ENCODE measurements at places on chromosomes 3 and 15.
A peak's percentile ranks its signal among the peaks of the same experiment; 100 is the strongest.

- DNase-seq, result no peak
These were observed 96.5 kb downstream of the SMAD6 start for GRCh38 chr15:66798426-66799061.

DNA sequence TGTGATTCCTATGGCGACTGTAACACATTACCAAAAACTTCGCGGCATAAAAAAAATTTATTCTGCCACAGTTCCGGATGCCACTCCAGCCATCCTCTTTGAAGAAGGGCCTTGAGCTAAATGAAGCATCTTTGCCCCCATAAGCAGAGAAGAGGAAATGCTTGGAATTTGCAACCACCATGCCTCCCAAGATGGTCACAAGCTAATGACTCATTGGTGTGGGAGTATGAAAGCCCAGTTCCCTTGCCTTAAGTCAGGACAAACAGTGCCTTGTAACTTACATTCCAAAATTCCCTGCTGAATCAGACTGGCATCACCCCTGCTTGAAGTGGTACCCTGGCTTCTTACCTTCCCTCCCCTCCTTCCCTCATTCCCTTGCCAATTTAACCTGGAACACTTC, 1077.4 kb downstream of the EPHA3 start:
- DNase-seq, result no peak

- peak; percentile 37 for DNase-seq
These were observed 11.2 kb upstream of the ATP13A3 start for GRCh38 chr3:194497799-194498575.

GRCh38 chr3:100438623-100438974, 37.3 kb downstream of the LNP1 start:
- no peak for DNase-seq

DNA sequence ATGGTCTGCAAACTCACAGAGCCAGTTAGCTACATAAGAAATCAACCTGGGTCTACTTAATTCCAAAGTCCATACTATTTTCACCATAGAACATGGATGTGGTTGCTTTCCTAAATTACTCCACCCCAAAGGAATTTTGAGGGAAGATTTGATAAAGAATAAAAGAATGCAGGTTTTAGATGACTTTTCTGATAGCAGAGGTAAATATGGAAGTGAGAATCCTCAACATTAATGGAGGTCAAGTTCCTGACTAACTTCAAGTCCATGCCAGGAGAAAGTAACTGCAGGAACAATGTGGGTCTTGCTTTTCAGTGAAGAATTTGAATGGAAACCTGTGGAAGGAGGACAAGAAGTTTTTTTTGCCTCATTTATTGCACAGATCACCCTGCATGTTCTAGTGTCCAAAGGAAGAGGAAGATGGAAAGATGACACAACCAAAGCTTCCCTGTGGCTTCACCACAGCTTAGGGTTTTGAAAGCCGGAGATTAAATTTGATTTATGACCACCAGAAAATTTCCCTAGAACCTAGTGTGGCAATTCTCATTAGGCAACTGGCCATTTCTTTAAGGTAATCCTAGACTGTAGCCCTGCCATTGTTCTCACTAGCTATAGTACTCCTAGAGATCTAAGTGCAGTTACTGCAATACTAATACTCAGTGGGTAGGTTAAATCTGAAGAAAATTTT, 429.7 kb downstream of the RAP2B start:
- no peak for DNase-seq

- DNase-seq, result no peak
These were observed 228.0 kb upstream of the CGNL1 start for GRCh38 chr15:57148262-57148661.

DNA sequence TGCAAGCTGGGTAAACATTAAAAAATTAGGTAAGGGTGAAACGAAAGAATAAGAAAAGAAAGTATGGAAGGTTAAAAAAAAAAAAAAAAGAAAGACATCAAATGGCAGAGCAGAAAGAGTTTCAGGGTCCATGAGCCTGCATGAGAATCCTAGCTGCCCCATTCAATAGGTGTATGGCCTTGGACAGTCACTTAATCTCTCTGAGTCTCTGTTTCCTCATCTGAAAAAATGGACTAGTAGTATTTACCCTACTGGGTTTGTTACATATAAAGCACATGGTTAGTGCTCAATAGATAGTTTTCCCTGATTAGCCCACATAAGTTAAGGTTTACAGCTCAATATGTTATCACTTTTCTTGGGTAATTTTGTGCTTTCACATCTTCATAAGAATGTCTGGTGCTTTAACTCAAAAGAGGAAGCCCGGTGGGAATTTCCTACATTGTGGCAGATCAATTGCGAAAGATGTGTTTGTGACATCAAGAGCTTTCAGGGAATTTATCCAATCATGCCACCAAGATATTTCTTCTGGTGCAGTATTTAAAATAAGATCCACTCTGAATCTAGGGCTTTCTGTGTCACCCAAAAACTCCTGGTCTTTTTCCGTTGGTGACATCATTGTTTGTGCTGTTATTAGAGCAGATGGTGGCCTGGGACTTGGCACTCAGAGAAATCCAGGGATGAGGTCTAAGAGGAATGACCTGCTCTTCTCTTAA, 57.2 kb upstream of the UBE2E1 start:
- no peak for DNase-seq

DNA sequence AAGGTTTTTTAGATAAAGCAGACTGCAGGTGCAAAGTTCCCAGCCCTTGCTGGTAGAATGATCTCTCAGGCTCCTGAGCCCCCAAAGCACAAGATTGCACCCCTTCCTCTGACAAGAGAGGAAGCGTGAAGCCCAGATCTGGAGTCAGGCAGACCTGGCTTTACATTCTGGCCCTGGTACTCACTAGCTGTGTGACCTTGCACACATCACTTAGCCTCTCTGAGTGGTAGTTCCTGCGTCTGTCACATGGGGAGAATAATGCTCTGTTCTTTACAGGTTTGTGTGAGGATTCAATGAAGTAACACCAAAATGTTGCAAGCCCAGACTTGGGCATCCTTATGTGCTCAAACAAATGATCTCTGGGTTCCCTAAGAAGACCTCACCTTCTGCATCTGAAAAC, 141.5 kb downstream of the SMAD6 start:
- no peak for DNase-seq

- no peak for DNase-seq
These were observed 48.9 kb upstream of the AGTR1 start for GRCh38 chr3:148648685-148649352.

DNA sequence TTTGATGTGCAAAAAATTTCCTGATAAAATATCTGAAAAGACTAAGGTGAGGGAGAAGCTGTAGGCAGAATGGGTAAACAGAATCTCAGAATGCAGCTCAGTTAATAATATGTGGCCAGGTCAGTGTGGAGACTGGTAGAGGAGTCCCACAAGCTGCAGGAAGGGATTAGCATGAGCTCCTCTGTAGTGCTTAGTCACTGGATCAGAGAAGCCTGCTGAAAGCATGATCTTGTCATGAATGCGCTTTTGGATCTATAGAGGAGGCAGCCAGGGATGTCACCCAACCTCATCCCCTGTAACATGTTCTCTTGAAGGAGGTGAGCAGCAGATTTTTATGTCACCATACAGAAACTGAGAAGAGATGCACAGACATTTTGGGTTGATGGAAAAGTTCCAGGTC, 1035.3 kb upstream of the GBE1 start:
- no peak for DNase-seq

DNA sequence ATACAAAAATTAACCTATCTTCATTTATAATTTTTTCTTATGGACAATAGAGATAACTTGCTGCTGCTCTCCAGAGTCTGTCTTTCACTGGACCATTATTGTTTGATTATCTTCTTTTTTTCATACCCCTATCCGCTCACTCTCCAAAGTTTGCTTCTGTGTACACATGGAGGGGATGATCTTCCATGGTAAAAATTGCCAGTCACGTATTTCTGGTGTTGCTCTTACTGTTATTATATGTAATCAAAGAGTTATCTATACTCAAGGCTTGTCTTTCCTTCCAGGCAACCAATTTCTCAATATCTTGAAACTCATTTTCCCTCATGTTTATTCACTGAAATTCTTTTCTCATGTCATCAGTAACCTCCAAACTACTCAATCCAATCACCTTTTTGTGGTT, 817.8 kb upstream of the NECTIN3 start:
- DNase-seq, result no peak

- DNase-seq, result no peak
These were observed 154.6 kb downstream of the POLR2M start for GRCh38 chr15:57861034-57861638.

GRCh38 chr3:14362890-14363289, 39.5 kb upstream of the SLC6A6 start:
- DNase-seq, result no peak

DNA sequence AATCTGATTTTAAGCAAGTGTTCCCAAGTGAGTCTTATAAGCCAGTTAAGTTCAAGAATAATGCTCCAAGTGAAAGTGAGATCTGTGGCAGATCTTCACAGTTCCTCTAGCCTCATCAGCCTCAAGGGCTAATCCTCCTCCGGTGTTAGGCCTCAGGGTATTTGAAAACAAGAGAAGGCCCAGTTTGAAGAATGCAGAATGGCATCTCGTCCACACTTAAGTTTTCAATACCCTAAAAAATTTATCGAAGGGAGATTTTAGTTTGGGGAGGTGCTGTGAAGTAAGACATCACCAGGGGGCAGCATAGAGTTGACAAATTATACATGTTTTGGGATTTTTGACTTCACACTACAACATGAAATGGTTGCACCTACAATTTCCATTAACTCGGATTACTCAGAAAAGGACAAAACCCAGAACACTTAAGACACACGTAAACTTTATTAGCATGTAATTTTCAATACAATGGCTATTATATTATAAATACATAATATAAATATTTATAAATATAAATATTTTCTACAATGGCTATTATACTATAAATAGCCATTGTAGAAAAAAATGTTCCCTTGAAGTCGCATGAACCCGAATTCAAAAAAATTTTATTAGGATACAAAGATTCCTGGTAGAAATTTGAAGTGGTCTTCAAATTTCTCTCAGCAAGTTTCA, 2.3 kb upstream of the TMEM266 start:
- peak; percentile 62 for DNase-seq

DNA sequence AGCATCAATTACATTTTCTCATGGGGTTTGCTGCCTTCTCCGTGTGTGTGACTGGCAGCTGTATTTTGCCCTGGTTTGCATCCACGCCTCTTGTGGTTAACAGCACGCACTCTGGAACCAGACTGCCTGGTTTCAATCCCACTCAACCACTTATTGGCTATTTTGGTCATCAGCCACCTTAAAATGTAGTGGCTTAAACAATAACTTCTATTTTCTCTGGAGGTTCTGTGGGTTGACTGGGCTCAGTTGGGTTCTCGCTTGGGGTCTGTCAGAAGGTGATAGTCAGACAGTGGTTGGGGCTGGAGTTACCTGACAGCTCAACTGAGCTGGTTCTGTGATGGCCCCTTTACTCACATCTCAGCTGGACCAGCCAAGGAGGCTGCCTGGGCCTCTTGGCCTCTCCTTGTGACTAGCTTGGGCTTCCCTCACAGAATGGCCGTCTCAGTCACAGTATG, 36.8 kb downstream of the EHD4 start:
- DNase-seq, result no peak

Data from C1 segment of cervical spinal cord (tissue), 14 donors.